ENCODE measurements at places on chromosomes 5 and 9. TPM values are rescaled to one million over a fixed set of nuclear protein-coding genes. Genes with fewer than 3 reads are reported as not detected.
A peak's percentile ranks its signal among the peaks of the same experiment; 100 is the strongest.

DNA sequence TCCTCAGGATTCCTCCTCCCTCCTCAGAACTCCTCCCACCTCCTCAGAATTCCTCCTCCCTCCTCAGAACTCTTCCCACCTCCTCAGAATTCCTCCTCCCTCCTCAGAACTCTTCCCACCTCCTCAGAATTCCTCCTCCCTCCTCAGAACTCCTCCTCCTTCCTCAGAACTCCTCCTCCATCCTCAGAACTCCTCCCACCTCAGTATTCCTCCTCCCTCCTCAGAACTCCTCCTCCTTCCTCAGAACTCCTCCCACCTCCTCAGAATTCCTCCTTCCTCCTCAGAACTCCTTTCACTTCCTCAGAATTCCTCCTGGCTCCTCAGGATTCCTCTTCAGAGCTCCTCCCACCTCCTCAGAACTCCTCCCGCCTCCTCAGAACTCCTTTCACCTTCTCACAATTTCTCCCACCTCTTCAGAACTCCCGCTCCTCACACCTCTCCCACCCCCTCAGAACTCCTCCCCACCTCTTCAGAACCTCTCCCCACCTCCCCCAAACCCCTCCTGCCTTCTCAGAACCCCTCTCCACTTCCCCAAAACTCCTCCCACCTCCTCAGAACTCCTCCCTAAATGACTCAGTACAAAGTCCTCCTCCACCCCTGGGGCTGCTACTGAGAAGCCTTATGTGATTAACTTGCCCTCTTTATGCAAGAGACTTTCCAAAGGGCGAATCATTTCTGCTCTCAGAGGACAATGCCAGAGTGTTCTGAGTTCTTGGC, 23.2 kb downstream of the SLC46A2 start:
- DNase-seq: peak; percentile 29

PHYHD1 gene
- total RNA-seq: 0.55 TPM

TCOF1 gene
- 81.3 TPM for total RNA-seq

TEK gene
- total RNA-seq: not detected

GOLPH3 gene
- total RNA-seq: 73.7 TPM
